ENCODE measurements at places on chromosomes 4 and X.
A peak's percentile ranks its signal among the peaks of the same experiment; 100 is the strongest.

DNA sequence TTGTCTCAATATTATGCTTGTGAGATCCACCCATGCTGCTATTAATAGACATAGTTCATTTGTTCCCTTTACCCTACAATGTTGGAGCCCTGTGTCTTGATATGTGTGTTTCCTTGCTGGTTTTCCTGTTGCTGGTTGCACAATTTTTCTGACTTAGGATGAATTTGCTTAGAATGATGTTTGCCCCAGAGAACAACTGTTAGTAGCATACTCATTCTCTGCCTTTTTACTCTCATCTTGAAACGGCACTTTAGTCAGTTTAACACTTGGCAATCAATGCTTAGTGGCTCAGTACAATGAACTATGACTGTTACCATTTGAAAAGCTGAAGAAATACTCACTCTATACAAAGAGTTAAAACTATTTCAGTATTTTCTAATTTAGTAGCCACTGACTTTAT, 158.8 kb upstream of the NDST4 start:
- DNase-seq: no peak

GRCh38 chr4:24794051-24794450, 1.3 kb upstream of the SOD3 start:
- DNase-seq: no peak

DNA sequence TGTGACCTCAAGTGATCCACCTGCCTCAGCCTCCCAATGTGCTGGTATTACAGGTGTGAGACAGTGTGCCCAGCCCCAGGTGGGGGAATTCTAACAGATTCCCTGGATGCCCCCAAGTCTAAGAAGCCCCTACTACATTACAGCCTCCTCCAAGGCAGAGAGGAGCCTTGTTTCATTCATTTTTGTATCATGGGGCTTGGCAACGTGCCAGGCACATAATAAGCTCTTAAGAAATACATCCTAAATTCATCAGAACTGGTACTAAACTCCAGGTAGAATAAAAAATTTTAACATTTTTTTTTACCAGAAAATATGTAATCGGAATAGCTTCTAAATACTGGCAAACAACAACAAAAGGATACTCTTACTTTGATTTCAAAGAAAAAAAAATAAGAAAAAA, 127.1 kb downstream of the CHIC2 start:
- no peak for DNase-seq

DNA sequence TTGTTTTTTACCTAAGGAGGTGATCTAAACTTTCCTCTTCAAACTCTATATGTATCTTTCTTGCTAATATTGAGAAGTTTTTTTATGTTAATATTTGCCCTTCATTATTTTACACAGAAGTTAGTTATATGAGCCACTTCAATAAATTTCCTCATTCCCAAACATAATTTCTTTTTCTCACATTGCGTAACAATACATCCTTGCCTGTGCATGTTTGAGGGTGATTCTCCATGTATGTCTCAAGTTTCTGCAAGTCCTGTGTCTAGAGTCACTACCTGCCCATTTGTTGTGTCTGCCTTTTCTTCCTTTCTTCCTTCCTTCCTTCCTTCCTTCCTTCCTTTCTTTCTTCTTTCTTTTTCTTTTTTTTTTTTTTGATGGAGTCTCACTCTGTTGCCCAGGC, 2057.9 kb downstream of the PCDH7 start:
- no peak for DNase-seq

GRCh38 chr4:189769131-189769530, 171.5 kb upstream of the FRG1 start:
- peak; percentile 30 for DNase-seq

GRCh38 chr4:829291-829690, 3.4 kb upstream of the CPLX1 start:
- no peak for DNase-seq

- DNase-seq: no peak
Observed at GRCh38 chr4:10524196-10524833, 67.1 kb upstream of the ZNF518B start.

- DNase-seq: no peak
Observed at GRCh38 chrX:26557691-26558321, 341.8 kb downstream of the MAGEB5 start.

GRCh38 chr4:182338063-182338462, 94.9 kb downstream of the TENM3 start:
- DNase-seq: no peak

- DNase-seq: no peak
Observed at GRCh38 chr4:115090483-115091075, 22.8 kb downstream of the NDST4 start.

DNA sequence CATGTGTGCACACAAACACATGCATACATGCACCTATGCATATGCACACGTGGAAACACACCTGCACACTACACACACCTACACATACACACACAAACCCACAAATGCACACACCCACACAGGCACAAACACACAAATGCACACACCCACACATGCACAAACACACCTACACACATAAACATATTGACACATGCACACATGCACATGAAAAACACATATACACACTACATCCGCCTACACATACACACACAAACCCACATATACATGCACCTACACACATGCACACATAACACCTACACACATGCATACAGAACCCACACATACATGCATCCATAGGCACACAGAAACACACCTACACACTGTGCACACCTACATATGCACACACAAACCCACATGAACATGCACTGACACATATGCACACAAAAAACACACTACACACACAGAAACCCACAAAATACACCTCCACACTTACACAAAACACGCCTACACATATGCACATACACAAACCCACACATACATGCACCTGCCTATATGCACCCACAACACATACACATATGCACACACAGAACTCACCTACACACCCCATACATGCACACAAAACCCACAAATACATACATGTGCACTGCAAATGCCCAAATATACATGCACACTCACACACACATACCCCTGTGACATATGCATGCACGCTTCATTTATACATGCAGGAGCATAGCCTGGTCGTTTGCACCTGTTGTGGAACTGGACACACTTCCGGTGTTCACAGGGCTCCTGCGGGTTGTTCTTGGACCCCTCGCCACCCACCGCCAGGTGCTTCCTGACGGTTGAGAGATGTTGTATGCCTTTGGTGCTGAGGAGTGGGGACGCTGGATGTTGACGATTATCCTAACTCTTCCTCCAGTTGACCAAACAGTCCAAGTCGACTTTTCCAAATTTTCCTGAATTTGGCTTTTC, 22.1 kb downstream of the CD99 start:
- DNase-seq: no peak
